ENCODE measurements at places on chromosomes 7 and 10.

DNA sequence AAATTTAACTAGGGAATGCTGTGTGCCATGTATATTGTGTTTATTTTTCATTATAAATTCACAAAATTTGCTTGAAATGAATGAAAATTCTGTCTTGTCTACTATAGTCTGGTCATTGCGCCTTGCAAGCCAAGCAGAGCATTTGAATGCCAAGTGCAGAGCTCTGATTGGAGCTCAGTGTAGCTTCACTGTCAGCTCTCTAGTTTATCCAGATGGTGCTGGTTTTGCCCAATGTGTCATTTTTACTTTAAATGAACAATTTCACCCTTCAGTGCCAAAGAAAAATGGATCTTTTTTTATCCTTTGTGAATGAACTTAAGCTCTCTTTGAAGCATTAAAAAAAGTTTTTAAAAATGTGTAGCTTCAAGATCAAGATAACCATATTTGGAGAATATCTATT is 225.6 kb upstream of the CACNA2D1 start:
- no peak for DNase-seq

DNA sequence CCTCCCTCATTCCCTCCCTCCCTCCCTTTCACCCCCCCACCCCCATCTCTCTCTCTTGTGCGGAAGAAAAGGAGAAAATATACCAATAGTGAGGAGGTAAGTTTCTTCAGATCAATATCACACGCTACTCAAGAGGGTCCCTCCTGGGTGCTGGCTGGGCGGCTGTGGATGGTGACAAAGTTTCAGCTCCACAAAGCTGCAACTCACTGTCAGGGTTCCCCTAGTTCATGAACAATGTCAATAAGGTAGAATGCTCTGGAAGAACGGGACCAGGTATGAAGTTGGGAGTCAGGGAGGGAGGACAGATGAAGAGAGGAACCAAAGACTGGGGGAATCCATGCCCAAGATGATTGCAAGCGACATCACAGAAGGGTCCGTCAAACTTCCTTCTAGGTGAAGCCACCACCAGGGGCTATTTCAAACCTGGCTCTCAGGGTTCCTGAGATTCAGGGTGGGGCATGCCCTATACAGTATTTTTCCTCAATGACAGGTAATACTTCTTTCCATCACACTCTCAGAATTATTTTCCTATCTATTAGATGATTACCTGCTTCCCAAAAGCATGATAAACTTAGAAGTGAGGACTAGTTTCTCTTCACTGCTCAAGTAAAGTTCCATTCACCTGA is 1.4 kb upstream of the PDE1C start:
- DNase-seq, result no peak

GRCh38 chr7:32476816-32477648 is 13.1 kb downstream of the LSM5 start:
- no peak for DNase-seq

DNA sequence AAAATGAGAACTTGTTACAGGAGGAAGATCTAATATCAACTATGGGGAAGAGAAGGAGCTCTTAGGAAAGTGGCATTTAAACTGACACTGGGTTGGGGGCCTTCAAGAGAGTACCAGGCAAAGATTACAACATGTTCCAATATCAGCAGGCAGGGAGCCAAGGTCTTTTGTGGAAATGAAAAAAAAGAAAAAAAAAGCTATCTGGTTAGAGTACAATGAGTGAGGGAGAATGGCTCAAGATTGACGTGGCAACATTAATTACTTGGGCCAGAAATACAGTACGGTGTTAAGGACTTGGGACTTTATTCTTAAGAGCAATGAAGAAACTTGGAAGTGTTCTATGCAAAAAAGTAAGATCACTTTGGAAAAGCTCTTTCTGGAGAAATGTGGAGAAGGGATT is 132.3 kb upstream of the CDK1 start:
- DNase-seq, result peak; percentile 19

DNA sequence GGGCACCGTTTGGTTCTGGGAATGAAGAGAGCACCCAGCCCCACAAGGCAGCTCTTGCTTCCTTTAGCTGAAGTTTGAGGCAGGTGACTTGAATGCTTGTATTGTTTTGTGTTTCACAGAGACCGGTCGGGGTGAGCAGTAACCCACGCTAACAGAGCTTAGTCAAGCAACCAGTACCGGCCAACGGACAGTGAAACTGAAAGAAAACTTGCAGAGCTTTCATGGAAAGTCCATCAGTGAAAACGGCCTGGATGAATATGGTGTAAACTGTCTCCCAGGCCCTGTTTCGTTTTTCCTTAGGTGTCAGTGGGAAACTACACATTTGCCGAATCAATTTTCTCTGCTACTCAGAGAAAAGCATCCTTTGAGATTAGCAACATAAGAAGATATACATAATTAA is 101.1 kb downstream of the LYZL1 start:
- DNase-seq, result no peak

DNA sequence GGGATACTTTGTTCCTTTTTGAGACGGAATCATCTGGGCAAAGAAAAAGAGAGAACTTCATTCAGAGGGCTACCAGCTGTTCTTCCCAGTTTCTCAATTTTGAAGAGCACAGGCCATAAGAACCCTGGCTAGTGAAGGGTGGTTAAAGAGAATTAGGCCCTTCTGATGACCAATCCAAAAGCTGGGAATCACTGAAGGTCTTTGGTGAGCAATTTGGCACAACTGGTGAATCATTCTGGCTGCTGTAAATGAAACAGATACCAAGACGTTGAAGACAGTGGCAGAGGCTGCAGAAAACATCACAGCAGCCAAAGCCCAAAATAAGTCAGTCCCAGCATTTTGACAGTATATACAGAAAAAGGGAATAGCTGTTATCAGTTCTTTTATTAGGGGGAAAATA is 5.1 kb downstream of the RAPGEF5 start:
- DNase-seq, result no peak

DNA sequence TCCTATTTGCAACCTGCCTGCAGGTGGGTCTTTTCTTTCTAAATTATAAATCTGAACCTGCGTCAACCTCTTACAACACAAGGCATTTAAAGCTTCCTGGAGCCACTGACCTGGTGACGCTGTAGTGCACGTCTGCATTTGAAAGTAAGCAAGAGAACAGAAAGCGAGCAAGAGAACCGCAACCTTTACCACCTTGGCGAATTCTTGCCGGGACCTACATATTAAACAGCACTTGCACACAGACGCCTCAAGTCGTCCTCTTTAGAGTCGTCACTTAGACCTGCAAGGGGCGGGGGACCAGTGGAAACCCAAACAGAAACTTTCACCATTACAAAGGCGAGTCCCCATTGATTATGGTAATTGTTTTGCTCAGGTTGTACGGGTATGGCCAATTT is 9.5 kb downstream of the GLI3 start:
- DNase-seq, result peak; percentile 18

- no peak for DNase-seq
Measured at GRCh38 chr10:2037246-2037645, 299.9 kb upstream of the ADARB2 start.

- no peak for DNase-seq
Measured at GRCh38 chr7:158396982-158397862, 190.4 kb downstream of the PTPRN2 start.

GRCh38 chr7:151676759-151677158 is 157.1 kb upstream of the RHEB start:
- no peak for DNase-seq

GRCh38 chr7:47725031-47725780 is 143.3 kb upstream of the TNS3 start:
- no peak for DNase-seq

GRCh38 chr10:77702166-77702565 is 64.6 kb upstream of the KCNMA1 start:
- DNase-seq, result peak; percentile 37

- peak; percentile 76 for DNase-seq
Measured at GRCh38 chr10:15427843-15428414, 56.8 kb upstream of the FAM171A1 start.

- DNase-seq, result no peak
Measured at GRCh38 chr10:33012306-33012705, 54.3 kb upstream of the ITGB1 start.

GRCh38 chr10:91552274-91553095 is 80.4 kb downstream of the PPP1R3C start:
- DNase-seq, result peak; percentile 6

GRCh38 chr7:52017802-52018679 is 701.4 kb upstream of the COBL start:
- DNase-seq, result peak; percentile 52

GRCh38 chr10:114100848-114101741 is 57.4 kb downstream of the ADRB1 start:
- DNase-seq, result peak; percentile 60

GRCh38 chr7:116454377-116454776 is 45.2 kb upstream of the CAV2 start:
- DNase-seq, result no peak

- no peak for DNase-seq
Measured at GRCh38 chr10:4623757-4624420, 202.1 kb upstream of the AKR1E2 start.

DNA sequence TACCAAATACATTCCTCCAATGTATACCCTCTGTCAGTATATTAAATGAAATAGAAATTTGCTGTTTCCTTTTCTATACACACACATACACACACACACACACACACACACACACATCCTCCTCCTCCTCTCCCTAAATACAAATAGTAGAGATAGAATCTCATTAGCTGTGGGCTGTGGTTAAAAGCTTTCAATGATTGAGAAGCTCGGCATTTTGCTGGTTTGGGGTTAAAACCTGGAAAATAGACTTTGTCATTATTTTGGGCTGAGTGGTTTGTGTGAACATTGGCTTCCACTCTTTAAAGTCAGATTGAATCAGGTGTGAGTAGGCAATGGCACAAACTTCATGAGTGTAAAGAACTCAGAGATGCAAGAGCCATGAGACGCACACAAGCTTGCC is 596.0 kb downstream of the XPNPEP1 start:
- no peak for DNase-seq

GRCh38 chr10:13376746-13377145 is 28.7 kb upstream of the SEPHS1 start:
- no peak for DNase-seq

GRCh38 chr7:144529269-144529926 is 125.9 kb upstream of the NOBOX start:
- DNase-seq, result no peak

DNA sequence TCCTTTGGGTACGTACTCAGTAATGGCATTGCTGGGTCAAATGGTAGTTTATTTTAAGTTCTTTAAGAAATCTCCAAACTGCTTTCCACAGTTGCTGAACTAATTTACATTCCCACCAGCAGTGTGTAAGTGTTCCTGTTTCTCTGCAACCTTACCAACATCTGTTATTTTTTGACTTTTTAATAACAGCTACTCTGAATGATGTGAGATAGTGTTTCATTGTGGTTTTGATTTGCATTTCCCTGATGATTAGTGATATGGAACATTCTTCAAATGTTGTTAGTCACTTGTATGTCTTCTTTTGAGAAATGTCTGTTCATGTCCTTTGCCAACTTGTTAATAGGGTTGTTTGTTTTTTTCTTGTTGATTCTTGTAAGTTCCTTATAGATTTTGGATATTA is 558.9 kb downstream of the SH2D4B start:
- DNase-seq, result no peak

DNA sequence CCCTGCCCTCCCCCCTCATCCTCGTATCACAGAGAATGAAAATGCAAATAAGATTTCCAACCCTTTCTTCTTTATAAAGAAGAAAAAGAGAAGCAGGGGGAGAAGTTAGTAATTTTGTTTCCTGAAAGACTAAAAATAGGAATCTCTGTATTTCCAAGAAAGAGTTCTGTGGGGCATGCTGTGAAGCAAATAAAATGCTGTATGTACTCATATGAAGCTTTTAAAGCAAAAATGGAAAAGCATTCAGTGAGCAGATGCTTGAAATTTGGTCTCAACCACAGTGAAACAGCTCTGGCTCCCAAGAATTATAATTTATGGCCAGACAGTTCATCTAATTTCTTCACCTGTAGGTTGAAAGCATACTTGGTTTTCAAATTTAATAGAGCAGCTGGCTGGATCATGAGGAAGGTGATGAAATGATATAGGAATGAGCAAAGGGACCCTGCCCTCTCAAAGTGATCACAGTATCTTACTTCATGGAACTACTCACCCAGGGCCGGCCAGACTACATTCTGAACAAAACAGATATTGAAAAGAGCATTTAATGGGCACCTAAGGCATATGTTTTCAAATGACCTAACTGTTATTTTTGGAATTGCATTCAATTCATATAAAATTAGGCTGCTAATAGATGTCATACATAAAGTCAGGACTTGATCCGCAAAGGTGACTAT is 31.4 kb downstream of the SVIL start:
- DNase-seq, result no peak

DNA sequence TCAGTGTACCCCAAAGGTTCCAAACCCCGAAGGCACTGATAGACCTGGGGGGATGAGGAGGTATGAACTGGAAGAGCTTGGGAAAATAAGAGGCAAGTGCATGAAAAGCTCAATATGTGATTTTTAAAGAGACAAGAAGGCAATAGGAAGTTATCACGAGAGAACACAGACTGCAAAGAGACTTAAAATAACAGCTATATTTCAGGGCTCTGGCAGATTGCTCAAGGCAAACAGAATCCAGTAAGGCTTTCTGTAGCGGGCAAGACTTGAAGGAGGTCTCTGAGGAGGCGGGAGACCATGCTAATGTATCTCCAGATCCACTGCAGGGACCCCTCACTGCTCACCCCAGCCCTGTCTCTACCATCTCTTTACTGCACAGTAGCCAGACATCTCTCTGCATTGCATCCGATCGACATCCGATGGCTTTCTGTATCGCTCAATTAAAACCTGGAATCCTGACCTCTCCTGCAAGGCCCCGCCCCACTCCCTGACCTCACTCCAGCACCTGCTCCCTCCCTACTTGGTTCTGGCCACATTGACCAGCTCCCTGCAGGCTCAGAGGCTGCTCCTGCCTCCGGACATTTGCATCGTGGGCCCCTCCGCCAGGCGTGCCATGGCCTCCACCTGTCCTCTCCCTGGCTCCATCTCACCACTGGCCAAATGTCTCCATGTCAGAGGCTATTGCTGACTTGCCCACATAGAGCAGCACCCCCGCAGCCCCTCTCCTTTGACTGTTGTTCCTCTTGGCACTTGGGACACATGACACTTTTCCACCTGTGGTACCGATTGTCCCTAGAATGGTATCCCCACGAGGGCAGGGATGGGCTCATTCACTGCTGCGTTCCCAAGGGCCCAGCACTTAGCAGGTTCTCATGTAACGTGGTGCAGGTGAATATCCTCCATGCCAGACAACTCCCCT is 118.0 kb downstream of the PRKAG2 start:
- no peak for DNase-seq

DNA sequence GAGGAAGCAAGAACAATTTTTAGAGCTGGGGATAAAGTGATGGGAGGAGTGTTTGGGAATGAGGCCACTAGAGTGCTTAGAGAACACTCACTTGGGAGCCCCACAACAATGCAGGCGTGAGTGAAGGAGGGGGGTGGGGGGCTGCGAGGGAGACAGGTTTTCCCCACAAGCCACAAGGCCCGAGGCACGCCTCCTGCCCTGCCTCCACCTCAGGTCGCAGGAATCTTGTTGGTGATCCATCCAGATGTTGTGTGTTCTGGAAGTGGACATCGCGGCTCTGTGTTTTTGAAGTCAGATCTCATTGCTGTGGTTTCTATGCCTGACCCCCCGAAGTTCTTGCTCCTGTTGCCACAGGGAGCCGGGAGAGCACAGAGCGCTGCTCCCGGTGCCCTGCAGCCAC is 178.0 kb upstream of the BMPER start:
- DNase-seq, result no peak

- DNase-seq, result no peak
Measured at GRCh38 chr10:116241642-116242410, 31.2 kb downstream of the GFRA1 start.
